ENCODE measurements at places on chromosomes 5 and 9.
A peak's percentile ranks its signal among the peaks of the same experiment; 100 is the strongest.

GRCh38 chr9:86721226-86721781, 226.0 kb downstream of the GAS1 start:
- H3K27me3 ChIP-seq, result no peaks in the 10 kb centered on the region
- H3K4me1 ChIP-seq, result peaks cover 4% of the 10 kb centered on the region
- no peaks in the 10 kb centered on the region for H3K36me3 ChIP-seq
- no peak overlapping the region for H3K4me3 ChIP-seq
- no peak for DNase-seq
- H3K27ac ChIP-seq, result no peak overlapping the region

- no peaks in the 10 kb centered on the region for H3K27me3 ChIP-seq
- H3K4me3 ChIP-seq, result no peak overlapping the region
- H3K27ac ChIP-seq, result no peak overlapping the region
- peaks cover 7% of the 10 kb centered on the region for H3K4me1 ChIP-seq
These were observed 277.1 kb downstream of the NR3C1 start for GRCh38 chr5:143126174-143127019.

DNA sequence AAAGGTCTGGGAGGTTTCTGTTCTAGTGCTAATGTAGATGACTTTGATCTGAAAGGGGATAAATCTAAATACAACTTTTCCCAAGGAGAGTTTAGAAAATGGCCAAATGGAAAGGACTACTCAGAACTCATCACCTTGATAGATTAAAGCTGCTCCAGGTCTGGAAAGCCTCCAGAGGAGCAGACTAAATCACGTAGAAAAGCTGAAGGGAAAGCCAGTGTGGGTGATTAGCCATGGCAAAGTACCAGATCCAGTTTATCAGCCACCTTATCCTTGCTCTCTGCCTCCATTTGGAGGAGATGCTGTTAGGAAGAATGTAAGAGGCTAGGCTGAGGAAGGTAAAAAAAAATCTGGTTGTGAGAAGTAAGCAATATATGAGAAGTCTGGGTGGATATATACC, 120.7 kb upstream of the RAI14 start:
- DNase-seq, result no peak
- no peaks in the 10 kb centered on the region for H3K4me1 ChIP-seq
- no peak overlapping the region for H3K27ac ChIP-seq
- H3K27me3 ChIP-seq, result no peaks in the 10 kb centered on the region

DNA sequence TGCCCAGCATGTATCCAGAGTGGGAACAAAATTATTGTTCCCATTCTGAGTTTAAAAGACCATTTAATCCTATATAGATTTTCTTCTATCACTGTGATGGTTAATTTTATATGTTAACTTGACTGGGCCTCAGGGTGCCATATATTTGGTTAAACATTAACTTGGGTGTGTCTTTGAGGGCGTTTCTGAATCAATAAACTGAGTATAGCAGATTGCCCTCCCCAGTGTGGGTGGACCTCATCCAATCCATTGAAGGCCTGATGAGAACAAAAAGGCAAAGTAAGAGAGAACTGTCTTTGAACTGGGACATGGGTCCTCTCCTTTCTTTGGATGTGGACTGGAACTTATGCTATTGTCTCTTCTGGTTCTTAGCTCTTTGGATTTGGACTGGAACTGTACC, 17.3 kb downstream of the RIOK2 start:
- H3K27ac ChIP-seq, result no peak overlapping the region
- no peaks in the 10 kb centered on the region for H3K27me3 ChIP-seq
- DNase-seq, result no peak
- no peak overlapping the region for H3K4me3 ChIP-seq
- H3K36me3 ChIP-seq, result peaks cover 9% of the 10 kb centered on the region

DNA sequence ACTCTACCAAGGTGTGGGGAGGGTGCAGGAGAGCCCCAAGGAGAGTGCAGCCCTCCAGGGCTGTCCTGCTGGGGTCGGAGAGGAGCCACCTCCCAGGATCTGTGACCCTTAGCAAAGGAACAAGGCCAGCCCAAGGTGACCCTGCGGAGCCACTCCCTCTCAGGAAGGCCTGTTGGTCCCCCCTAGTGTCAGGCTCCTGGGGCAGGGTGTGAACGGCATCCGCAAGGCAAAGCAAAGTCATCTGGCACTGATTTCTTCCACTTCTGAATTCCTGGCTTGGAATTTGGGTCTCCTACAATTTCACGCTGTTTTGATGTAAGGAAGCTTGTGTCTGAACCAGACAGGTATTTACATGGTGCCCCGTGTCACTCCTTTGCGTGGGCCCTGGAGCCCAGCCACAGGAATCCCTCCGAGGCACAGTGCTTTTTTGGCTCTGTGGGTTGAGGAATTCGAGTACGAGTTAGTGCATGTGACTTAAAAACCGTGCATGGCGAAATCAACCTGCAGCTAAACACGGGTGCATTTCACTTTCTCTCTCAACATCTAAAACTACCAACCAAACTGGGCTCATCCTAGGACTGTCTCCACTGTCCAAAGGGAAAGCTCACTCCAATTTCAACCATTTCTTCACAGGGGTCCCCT, 24.5 kb upstream of the GFPT2 start:
- DNase-seq, result no peak
- no peaks in the 10 kb centered on the region for H3K4me1 ChIP-seq
- H3K27me3 ChIP-seq, result peaks cover 3% of the 10 kb centered on the region
- no peak overlapping the region for H3K4me3 ChIP-seq
- no peaks in the 10 kb centered on the region for H3K36me3 ChIP-seq

- no peak for DNase-seq
- H3K4me1 ChIP-seq, result peaks cover 27% of the 10 kb centered on the region
- no peak overlapping the region for H3K27ac ChIP-seq
- H3K27me3 ChIP-seq, result peaks cover 62% of the 10 kb centered on the region
- no peaks in the 10 kb centered on the region for H3K36me3 ChIP-seq
These were observed 26.8 kb upstream of the TIFAB start for GRCh38 chr5:135478938-135479337.

GRCh38 chr9:80649001-80649420, 1040.3 kb downstream of the TLE1 start:
- no peak for DNase-seq
- no peak overlapping the region for H3K4me3 ChIP-seq
- no peak overlapping the region for H3K27ac ChIP-seq
- no peaks in the 10 kb centered on the region for H3K36me3 ChIP-seq
- H3K27me3 ChIP-seq, result no peaks in the 10 kb centered on the region

GRCh38 chr5:107670087-107670931, 428 bp downstream of the EFNA5 start:
- peaks cover 31% of the 10 kb centered on the region for H3K4me1 ChIP-seq
- DNase-seq, result peak; percentile 47
- peak overlapping the region; percentile 95 for H3K4me3 ChIP-seq

DNA sequence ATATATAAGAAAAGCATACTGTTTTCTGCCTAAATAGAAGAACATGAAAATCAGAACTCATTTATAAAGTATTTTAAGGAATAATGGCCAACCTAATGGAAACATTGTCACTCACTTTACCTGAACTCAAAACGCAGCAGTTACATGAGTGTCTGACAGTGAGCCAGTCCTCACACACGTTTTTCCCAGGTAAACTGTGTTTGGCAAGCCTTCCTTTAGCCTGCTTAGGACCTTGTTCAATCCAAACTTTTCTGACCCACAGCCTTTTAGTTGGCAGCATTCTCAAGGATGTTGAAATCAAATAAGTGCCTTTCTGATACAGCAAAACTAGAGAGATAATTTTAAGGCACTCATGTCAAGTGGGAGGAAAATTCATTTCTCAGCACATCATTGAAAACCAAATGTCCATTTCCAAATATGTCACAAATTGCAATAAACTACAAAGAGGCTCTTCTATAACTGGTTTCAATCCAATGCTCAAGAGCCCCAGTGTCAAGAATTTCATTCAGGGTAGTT, 83.5 kb upstream of the SPDL1 start:
- no peaks in the 10 kb centered on the region for H3K4me1 ChIP-seq
- no peak for DNase-seq
- no peak overlapping the region for H3K4me3 ChIP-seq
- peaks cover 5% of the 10 kb centered on the region for H3K27me3 ChIP-seq
- H3K27ac ChIP-seq, result no peak overlapping the region

DNA sequence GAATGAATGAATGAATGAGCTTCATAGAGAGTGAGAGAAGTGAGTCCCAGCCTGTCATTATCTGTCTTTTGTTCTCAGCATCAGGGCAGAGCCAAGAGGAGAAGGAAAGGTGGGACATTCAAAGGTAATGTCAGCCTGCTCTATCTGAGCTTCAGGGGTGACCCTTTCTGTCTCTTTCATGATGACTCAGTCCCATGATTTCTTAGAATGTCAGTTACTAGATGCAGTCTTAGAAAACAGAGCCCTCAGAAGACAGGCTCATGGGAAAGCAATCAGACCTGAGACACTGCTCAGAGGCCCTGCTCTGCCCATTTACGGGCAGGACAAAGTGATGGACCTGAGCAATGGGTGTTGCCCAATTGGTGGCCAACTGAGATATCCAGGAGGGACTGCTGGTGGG, 1.1 kb downstream of the SPATA31D1 start:
- peaks cover 26% of the 10 kb centered on the region for H3K4me1 ChIP-seq
- H3K36me3 ChIP-seq, result peaks cover 3% of the 10 kb centered on the region
- no peak overlapping the region for H3K4me3 ChIP-seq
- no peaks in the 10 kb centered on the region for H3K27me3 ChIP-seq
- DNase-seq, result no peak

- H3K4me3 ChIP-seq, result no peak overlapping the region
- no peaks in the 10 kb centered on the region for H3K4me1 ChIP-seq
- peaks cover 3% of the 10 kb centered on the region for H3K36me3 ChIP-seq
- DNase-seq, result no peak
These were observed 126.1 kb upstream of the PAPPA start for GRCh38 chr9:116027511-116027910.

GRCh38 chr5:120456006-120456405, 8.1 kb upstream of the PRR16 start:
- peaks cover 17% of the 10 kb centered on the region for H3K4me1 ChIP-seq
- no peaks in the 10 kb centered on the region for H3K27me3 ChIP-seq
- DNase-seq, result no peak
- H3K36me3 ChIP-seq, result no peaks in the 10 kb centered on the region

DNA sequence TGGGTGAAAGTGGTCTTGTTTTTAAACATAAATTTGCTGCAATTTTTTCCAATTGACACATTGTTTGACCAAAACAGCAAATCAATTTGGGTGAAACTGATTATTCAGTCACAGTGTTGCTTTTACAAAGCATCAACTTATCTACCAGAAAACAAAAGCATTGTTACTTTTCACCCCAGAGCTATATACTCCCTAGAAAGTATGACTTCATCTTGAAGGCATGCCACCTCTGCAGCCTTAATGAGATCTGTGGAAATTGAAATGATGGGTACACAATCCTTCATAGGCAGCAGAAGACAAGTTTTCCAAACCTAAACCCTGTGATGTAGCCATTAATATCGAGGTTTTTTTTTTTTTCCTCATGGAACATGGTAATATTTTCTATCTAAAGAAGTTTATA, 615.9 kb downstream of the CHSY3 start:
- no peaks in the 10 kb centered on the region for H3K36me3 ChIP-seq
- no peak for DNase-seq
- no peaks in the 10 kb centered on the region for H3K27me3 ChIP-seq
- no peak overlapping the region for H3K27ac ChIP-seq
- peaks cover 5% of the 10 kb centered on the region for H3K4me1 ChIP-seq

DNA sequence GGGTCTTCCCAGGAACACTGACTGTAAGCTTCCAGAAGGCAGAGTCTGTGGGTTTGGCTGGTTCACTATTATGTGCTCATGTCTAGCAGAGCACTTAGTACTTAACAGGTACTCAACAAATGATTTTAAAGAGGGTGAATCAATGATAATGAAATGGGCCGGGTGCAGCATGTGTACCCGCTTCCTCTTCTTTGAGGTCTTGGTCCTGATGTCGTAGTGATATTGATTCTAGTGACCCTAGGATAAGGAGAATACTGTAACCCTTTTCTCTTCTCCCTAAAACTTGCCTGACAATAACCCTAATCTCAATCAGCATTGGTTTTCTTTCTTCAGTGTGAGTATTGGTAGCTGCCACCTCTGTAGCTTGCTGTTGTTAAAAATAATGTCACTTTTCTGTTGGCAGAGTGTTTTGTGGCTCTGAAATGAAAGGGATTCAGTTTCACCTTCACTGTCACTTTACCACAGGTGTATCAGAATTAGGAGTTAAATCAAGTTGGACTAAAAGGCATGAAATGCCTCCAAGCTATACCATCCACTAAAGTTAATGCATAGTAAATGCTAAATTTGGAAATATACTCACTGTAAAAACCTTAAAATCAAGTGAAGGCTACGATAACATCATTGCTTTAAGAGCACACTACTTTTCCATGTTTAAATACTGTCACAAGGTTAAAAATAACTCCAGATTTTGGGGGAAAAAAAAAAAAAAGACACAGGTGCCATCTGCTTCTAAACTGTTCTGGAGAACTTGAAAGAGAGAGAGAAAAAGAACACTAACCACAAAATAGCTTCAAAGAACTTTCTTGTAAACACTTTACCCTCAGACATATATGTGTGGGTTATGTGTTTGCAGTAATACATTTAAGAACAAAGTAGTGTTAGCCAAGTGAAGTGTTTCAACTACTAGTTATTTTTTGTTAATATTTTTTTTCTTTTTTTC, 6.0 kb downstream of the CAMK4 start:
- H3K27me3 ChIP-seq, result peaks cover 19% of the 10 kb centered on the region
- H3K36me3 ChIP-seq, result no peaks in the 10 kb centered on the region
- no peak overlapping the region for H3K4me3 ChIP-seq
- H3K27ac ChIP-seq, result no peak overlapping the region
- no peak for DNase-seq
- peaks cover 3% of the 10 kb centered on the region for H3K4me1 ChIP-seq

DNA sequence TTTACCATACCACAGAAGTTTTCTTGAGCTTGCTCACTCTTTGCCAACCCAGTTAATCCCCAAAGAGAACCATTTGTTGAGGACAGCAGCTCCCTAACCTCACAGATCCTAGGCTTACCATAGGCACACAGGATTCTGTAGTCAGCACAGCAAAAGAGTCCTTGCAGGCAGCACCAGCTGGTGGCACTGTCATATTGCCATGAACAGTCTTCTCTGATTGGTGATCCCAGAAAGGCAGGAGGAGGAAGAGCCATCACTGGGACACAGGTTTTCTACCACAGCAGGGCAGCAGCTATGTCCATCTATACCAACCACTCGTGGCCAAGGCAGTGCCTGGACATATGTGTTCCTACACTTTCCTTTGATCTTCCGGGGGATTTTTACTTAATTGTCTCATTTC, 297.1 kb upstream of the CD180 start:
- no peak overlapping the region for H3K27ac ChIP-seq
- H3K4me3 ChIP-seq, result no peak overlapping the region
- H3K4me1 ChIP-seq, result peaks cover 3% of the 10 kb centered on the region
- no peak for DNase-seq

GRCh38 chr5:55450050-55450765, 84.6 kb downstream of the PLPP1 start:
- peak overlapping the region; percentile 2 for H3K27ac ChIP-seq
- H3K4me3 ChIP-seq, result no peak overlapping the region
- H3K27me3 ChIP-seq, result no peaks in the 10 kb centered on the region
- H3K4me1 ChIP-seq, result peaks cover 22% of the 10 kb centered on the region

DNA sequence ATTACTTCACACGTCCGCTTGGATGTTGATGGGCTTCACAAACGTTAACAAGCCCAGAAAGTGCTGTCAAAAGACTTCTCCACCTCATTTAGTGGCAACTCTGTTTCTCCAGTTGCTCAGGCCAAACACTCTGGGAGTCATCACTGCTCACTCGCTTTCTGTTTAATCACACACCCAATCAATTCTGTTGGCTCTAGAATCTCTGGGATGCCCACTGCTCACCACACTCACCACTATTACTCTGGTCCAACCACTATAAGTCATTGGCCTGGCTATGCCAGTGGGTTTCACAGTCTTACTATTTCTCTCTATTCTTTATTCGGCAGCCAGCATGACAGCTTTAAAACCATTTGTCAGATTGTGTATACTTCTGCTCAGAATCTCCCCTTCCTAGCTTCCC, 163.5 kb downstream of the KDM4C start:
- no peak overlapping the region for H3K4me3 ChIP-seq
- no peaks in the 10 kb centered on the region for H3K4me1 ChIP-seq
- peaks cover 5% of the 10 kb centered on the region for H3K36me3 ChIP-seq

Measured in neural crest cell (in vitro differentiated cells).